ENCODE measurements at places on chromosomes 5 and 9.

GRCh38 chr9:72154468-72155285 lies 5.4 kb downstream of the GDA start:
- no peak for DNase-seq

DNA sequence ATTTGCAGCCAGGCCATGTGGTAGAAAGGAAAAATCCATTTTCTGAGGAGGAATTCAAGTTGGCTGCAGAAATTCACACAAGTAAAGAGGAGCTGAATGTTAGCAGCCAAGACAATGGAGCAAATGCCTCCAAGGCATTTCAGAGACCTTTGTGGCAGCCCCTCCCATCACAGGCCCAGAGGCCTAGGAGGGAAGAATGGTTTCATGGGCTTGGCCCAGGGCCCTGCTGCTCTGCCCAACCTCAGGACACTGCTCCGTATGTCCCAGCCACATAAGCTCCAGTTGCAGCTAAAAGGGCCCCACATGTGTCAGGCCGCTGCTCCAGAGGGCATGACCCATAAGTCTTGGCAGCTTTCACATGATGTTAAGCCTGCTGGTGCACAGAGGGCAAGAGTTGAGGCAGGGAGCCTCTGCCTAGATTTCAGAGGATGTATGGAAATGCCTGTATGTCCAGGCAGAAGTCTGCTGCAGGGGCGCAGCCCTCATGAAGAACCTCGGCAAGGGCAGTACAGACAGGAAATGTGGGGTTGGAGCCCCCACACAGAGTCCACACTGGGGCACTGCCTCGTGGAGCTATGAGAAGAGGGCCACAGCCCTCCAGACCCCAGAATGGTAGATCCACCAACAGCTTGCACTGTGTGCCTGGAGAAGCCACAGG lies 144.2 kb upstream of the EPB41L4A start:
- DNase-seq = no peak

DNA sequence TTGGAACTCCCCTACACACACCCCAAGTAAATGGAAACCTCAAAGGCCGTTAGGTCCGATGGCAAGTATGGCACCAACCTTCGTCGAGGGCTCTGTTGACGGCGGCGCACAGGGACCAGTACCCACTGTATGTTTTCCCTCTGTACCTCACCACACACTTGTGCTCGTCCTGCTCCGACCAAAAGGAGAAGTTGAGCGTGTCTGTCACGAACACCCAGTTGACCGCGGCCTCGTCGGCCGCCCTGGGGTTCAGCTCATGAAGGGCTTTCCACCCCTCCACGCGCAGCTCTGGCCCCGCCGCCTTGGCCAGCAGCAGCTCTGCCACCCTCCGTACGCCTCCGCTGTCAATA lies 24.0 kb downstream of the HNRNPK start:
- DNase-seq = peak; percentile 21

- DNase-seq = no peak
Measured at GRCh38 chr5:74864823-74865222, 1.4 kb downstream of the FAM169A start.

DNA sequence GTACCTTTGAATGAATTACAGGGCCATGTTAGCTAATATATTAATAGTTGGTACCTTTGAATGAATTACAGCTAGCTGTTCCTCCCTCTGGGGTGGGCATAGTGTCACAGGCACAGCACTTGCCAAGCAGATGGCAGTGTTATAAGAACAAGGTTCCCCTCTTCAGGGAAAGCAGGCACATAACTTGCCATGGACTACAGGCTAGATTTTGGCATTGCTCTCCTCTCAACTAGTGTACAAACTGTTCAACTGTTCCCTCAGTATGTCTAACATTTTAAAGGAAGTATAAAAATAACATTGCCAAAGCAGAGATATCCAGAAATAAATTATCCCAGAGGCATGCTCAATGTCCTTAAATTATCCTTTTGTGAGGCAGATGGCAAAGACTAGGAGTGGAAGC lies 33.7 kb downstream of the ABITRAM start:
- no peak for DNase-seq

DNA sequence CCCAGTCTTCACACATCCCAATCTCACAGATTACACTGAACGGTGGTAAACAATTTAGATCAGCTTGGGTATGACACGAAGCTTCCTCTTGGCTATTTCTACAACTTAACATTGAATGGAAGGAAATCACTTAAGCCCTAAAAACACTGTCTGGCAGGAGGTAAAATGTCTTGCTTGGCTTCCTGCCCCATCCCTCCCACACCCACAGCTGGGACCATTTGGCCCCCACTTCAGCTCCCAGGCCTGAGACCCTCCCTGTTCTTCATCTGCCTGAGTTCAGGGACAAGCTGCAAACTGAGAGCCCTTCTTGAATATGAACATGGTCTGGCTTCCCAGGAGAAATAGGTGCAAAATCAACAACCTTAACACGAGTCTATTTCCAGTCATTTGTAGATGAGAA lies 3.4 kb upstream of the COL15A1 start:
- DNase-seq = no peak
